ENCODE measurements at places on chromosomes 3 and 15. TPM values are rescaled to one million over a fixed set of nuclear protein-coding genes. Genes with fewer than 3 reads are reported as not detected.

PSTPIP1 gene
- not detected for total RNA-seq

TEX55 gene
- not detected for total RNA-seq

NOX5 gene
- 4.0 TPM for total RNA-seq

TTC14 gene
- total RNA-seq, result 33.0 TPM

AADAC gene
- total RNA-seq, result not detected

NAALADL2 gene
- 1.7 TPM for total RNA-seq

- DNase-seq, result no peak
Observed at GRCh38 chr3:55516392-55517030, 29.4 kb upstream of the WNT5A start.

DNA sequence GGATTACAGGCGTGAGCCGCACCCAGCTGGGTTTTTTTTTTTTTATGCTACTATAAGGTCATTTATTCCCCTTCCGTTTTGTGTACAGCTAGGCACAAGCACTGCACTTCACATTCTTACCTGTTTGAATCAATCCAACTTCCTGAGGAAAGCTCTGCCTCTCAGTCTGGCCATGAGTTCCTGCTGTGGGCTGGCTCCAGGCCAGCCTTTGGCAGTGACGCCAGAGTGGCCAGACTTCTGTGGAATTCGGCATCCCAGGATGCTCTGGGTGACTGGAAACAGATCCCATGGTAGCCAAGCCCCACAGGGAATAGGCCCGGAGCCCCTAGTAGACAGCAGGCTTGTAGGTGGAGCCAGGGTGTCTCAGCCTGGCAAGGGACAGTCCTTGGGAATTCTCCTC is 21.5 kb upstream of the TIMP4 start:
- DNase-seq, result peak; percentile 21

DNA sequence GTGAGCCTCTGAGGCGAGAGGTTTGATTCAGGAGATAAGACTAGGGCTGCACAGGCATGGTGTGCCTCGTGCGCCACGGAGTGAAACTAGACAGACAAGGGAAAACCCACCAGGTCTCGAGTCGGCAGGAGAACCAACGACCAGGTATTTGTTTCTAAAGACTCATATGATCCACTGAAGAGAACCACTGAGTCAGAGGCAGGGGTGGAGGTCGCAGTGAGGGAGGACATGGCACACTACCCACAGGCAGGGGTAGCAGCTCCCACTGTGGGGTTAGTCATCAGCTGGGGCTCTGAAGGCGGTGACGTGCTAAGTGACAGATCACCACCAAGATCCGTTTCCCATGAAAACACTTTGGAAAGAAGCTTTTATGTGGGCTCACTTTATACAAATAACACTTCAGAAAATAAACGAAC is 45.7 kb downstream of the CHSY1 start:
- DNase-seq, result no peak

- DNase-seq, result no peak
Observed at GRCh38 chr3:51968883-51969678, 1.8 kb upstream of the PCBP4 start.

- no peak for DNase-seq
Observed at GRCh38 chr3:63576846-63577245, 75.6 kb upstream of the SNTN start.

DNA sequence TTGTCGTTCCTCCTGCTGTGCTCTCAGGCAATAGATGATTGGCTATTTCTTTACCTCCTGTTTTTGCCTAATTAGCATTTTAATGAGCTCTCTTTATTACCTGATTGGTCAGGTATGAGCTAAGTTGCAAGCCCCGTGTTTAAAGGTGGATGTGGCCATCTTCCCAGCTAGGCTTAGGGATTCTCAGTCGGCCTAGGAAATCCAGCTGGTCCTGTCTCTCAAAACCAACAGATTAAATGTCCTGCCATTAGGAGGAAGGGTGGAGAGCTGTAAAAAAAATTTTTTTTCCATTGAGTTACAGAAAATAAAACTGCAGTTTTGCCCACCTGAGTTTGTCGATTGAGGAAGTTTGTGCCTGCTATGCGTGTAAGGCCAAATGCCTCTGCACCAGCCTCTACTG is 5.4 kb upstream of the ACSBG1 start:
- DNase-seq, result no peak

DNA sequence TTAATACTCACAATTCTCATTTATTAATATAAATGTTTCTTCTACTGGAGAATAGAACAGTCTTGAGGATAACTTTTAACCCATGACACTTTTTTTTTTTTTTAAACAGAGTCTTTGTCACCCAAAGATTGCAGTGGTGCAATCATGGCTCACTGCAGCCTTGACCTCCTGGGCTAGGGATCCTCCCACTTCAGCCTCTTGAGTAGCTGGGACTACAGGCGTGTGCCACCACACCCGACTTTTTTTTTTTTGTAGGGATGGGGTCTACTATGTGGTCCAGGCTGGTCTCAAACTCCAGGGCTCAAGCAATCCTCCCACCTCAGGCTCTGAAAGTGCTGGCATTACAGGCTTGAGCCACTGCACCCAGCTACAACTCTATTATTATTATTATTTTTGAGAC is 34.5 kb downstream of the PIK3CB start:
- DNase-seq, result no peak

DNA sequence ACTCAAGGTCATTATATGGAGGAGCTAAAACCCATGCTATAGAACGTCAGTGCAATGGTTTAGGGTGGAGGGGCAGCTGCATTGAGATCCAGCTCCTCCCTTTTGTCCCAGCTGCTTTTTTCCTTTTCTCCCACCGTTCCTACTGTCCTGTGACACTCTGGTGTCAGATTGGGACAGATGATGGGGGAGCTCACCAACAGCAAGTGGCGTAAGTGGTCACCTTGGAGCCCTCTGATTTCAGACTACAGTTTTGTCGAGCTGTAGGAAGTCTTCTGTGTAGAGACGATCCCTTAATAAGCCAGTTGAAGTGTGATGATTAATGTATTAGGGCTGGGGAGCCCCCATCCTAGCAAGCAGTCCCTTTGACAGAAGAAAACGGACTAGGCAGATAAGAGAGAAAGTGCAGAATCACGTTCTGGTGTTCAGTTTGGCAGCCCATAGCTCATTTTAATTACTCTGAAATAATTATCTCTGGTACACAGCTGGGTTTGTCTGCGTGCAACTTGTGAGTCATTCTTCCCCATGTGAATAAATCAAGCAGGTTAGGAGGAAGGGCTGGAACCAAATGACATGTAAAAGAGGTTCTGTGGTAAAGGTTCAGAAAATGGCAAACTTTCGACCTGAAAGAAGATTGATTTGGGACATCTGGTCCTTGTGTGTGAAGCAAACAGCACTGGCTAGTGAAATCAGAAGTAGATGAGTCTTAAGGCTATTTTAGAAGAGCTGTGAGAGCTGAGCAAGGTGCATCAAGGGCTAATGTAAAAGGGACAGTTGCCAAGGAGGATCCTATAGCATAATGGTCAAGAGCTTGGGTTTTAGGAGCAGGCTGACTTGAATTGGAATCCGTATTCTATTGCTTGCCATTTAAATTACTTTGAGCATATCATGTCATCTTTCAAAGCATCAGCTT is 241.4 kb downstream of the EDEM1 start:
- DNase-seq, result no peak

DNA sequence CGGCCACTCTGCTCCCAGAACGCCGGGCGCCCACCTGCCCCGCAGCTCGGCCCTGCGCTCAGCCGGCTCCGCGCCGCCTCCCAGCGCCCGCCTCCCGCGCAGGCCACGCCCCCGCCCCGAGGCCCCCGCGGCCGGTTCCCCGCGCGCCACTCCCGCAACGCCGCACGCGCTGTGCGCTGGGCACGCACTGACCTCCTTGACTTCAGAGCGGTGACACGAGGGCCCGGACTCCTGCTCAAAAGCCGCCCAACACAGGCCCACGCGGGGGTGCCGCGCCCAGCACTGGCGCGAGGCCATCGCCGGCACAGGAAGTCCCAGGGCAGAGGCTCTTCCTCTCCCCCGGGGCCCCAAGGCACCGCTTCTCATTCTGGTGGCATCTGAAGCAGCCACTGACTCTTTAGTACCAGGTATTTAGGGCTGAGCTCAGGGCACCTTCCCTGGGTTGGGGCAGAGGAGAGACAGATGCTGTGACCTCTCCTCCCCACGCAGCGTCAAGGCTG is 12.4 kb downstream of the TNK2 start:
- DNase-seq, result peak; percentile 27

GRCh38 chr15:88680241-88681001 is 41.6 kb downstream of the ISG20 start:
- DNase-seq, result no peak

DNA sequence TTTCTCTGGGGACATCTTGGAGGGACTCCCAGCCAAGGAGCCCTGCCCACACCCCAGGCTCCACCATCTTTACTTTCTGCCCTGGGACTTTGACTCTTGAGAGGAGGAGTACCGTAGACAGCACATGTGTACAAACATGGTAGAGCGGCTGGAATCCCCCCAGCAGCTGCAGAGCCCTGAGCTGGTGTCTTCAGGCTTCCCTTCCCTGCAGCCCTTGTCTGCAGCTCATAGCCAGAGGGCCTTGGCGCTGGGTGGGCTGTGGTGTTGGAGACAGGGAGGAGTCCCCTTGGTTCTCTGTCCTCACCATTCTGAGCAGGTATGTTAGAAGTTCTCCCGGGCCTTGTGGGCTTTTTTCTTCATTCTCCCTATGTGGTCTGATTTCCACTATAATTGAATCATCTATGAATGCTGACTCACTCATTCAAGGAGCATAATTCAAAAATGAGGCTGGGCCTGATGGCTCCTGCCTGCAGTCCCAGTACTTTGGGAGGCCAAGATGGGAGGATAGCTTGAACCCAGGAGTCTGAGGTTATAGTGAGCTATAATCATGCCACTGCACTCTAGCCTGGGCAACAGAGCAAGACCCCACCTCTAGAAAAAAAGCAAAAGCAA is 97.8 kb upstream of the MEF2A start:
- DNase-seq, result no peak

GRCh38 chr3:194257151-194257621 is 93.9 kb downstream of the CPN2 start:
- DNase-seq, result no peak
